ENCODE measurements at places on chromosomes 1 and 21.

- no peak for DNase-seq
Observed at GRCh38 chr1:116078699-116079223, 32.4 kb upstream of the MAB21L3 start.

DNA sequence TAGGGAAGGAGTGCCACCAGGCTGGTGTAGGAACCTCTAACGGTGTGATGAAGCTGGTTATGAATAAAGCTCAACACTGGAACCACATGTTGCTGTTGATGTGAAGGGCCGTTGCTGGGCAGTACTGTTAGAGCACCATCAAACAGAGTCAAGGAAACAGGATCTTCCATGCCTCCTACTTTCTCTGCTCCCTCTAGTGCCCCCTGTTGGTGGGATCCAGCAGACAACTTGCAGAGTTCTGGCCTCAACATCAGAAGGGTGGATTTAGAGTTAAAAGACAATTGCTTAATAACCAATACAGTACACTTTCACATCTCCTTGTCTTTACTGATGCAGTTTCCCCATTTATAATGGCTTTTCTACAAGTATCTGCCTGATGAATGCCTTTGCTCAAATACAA is 336.4 kb downstream of the NTNG1 start:
- DNase-seq: no peak

- peak; percentile 50 for DNase-seq
Observed at GRCh38 chr1:209248649-209249279, 334.8 kb upstream of the CAMK1G start.

GRCh38 chr1:206658981-206659273 is 23.6 kb downstream of the DYRK3 start:
- DNase-seq: no peak

- no peak for DNase-seq
Observed at GRCh38 chr1:241730031-241730430, 78.0 kb downstream of the WDR64 start.

- DNase-seq: peak; percentile 16
Observed at GRCh38 chr1:2583871-2584351, 2.7 kb upstream of the PRXL2B start.

GRCh38 chr1:193318347-193318746 is 131.9 kb upstream of the B3GALT2 start:
- DNase-seq: peak; percentile 45

DNA sequence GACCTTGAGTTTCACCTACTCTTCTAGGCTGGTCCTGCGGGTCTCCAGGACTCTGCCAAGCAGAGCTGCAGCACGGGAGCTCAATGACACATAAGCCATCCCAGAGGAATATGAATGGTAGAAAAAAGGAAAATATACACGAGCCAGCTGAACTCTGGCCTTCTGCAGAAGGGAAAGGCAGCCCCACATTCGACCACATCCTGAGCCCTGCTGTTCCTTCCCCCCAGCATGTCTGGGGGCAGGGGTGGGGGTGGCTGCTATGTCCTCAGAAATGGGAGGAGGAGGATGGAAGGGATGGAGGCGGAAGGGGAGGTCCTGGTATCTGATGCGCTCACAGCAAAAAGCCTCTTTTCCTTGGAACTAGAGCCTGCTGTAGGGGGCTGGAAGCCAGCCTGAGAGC is 12.1 kb upstream of the KDF1 start:
- peak; percentile 53 for DNase-seq

DNA sequence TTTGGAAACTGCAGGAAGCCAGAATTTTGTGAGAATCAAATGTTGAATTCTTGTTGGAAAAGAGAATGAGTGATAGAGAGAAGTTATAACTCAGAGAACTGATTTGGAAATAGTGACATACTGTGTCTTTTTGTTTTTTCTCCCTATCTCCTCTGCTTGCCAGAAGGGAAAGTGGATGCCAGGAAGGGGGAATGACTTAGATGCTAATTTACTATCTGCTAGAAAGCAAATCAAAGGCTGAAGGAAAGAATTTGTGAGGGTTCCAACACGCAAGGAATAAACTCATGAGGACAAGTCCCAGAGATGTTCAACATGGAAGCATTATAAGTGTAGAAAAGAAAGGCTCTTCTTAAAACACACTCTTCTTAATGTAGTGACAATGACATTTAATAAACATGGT is 20.5 kb upstream of the LRRC39 start:
- DNase-seq: no peak

DNA sequence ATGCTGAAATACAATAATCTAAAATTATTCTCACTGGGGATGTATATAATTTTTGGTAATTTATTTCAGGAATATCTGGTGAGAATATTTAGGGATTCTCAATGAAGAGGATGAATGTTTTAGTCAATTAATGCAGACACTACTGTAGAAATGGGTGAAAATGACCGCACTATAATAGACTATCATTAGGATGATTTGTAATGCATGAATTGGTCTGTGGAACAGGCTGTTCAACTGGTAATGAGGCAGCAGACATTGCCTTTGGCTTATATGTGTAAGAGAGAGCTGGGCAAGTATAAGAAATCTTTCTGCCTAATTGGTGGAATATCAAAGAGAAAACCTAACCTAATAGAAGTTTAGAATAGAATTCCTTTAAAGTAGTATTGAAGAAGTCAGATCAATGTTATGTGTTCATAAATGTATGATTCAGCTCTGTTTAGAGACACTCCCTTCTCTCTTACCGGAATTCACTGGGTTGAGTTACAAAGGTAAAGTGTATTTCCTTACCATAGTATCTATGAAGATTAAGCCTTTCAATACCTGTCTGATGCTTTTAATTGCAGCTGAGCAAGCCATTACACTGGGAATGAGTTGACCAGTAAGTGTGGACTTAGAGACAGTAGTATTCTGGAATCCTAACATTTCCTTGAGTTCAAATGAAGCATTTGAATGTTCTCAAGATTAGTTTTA is 274.5 kb downstream of the S1PR1 start:
- DNase-seq: no peak

GRCh38 chr1:1173061-1173792 is 453 bp upstream of the TTLL10 start:
- DNase-seq: no peak

- DNase-seq: no peak
Observed at GRCh38 chr1:77697441-77697840, 15.0 kb upstream of the ZZZ3 start.

- no peak for DNase-seq
Observed at GRCh38 chr1:19426294-19427086, 58.8 kb downstream of the CAPZB start.

DNA sequence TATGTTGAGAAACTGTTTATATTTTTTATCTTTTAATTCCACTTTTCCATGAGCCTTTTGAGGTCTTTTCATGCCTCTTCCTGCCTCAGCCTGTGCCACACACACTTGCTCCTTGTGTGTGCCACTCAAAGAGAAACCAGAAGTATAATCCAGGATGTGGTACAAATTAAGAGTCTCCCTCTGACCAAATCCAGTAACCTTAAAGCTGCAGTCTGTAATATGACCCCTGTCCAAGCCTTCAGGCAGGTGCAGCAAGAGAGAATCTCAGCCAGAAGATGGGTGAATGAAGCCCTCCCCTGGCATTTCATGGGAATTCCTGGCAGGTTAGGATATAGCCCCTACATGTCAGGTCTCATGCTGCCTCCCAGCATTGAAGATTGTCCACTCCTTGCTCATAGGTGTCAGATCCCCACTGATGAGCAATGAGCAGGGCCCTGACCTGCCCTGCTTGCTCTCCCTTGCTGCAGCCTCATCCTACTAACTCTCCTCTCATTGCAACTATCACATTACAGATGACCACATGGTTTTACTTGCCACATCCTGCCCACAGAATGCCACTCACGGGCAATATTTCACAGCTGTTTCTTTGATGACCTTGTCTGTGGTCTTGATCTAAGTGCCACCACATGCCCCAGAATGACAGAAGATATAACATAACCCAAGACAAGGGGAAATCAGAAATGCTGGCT is 169.3 kb downstream of the SEC16B start:
- peak; percentile 99 for DNase-seq

DNA sequence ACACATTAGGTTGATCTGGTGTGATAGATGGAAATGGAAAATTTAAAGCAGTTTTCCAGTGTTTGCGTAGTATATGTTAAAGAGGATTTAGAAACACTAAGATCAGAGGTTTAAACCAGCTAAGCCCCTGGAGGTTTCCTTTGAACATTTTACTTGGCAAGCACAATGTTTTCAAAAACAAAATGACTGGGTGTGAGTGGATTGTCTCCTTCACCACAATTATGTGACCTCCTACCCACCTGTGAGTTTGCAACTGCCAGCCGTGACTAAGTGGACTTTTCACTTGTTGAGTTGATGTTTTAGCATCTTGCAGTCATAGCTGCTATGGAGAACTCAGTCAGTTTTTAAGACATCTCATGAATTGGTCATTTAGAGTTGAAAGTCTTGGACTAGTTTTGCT is 4.7 kb downstream of the CCDC190 start:
- peak; percentile 99 for DNase-seq

GRCh38 chr1:16420424-16421118 is 16.7 kb downstream of the SPATA21 start:
- DNase-seq: no peak

DNA sequence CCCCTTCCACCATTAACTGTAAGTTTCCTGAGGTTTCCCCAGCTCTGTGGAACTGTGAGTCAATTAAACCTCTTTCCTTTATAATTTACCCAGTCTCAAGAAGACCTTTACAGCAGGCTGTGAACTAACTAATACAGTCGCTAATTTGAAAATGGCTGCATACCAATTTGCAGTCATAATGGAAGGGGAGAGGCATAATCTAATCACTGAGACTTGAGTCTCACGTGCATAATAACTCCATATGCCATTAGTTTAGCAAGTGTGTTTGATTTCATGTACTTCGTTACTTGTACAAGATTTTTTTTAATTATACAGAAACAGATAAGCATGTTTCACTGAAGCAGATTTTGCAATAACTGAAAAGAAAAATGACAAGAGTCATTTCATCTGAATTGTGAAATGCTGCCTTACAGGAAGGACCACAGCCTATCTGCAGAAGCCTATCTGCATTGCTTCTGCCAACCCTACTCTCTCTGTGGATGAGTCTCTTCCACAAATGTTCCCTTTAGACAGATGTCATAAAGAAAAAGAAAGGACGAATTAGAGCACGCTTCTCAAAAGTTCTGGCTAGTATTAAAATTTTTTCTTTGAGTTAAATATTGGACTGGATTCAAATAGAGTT is 99.1 kb downstream of the PTGER3 start:
- no peak for DNase-seq

GRCh38 chr1:83086346-83086745 is 912.6 kb downstream of the TTLL7 start:
- DNase-seq: no peak

DNA sequence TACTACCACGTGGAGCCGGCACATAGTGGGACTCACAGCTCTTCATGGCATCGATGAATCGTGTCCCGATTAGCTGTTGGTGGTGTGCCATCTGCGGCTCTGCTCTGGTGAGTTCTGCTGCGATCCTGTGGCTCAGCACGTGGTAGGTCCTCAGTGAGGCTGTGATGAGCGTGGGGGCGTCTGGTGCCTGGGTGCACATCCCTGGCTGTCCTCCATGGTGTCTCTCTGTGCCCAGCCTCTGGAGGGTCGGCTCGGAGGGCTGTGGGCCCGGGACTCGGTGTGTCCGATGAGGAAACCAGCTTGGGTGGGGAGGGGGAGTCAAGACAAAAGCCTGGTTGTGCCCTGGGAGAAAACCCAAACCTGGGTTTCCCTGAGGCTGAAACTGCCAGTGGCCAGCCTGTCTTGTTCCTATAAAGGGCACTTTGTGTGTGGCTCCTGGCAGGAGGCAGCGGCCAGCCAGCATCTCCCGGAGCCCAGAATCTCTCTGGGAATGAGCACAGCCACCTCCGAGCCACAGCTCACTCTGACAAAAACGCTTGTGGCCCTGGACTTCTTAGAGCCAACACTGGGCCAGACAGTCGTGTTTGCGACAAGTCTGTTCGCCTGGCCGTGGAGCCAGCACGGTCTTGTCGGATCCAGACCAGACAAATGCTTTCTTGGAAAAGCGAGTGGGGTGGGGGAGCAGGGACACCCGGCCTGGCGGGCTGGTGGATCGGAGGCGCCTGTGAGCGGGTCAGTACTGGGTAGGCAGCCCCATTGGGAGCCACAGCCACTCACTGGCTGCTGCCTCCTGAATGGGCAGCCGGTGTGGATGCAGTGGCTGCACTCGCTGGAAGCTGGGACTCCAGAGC is 31.8 kb downstream of the SPSB1 start:
- DNase-seq: no peak

GRCh38 chr21:43332861-43333297 is 94.1 kb downstream of the SIK1 start:
- DNase-seq: no peak

Data from LHCN-M2 (cell line).